Activated naive CD4-positive, alpha-beta T cell (primary cell): ENCODE measurements at places on chromosomes 5 and 9.

DNA sequence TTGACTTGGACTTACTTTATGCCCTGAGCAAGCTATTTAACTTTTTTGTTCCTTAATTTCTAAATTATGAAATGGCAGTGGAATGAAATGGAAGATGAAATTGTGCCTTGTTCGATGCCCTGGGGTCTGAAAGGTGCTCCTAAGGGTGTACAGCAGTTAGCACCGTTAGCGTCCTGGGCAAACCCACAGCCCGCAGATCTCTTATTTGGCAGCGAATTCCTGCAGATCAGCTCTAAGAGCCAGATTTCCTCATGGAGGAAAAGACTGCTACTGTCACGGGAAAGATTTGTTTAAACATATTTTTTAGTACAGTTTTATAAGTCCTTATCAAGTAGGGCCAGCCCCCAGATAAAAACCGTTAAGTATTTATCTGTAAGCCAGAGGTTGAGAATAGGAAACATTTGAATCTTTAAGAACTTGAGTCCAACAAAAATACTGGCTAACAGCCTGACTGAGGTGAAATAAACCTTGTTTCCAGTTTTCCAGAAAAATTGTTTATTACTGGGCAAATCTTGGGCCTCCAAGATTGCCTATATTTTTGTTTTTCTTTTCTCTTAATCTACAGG is 216.5 kb upstream of the DMRT1 start:
- DNase-seq: no peak

DNA sequence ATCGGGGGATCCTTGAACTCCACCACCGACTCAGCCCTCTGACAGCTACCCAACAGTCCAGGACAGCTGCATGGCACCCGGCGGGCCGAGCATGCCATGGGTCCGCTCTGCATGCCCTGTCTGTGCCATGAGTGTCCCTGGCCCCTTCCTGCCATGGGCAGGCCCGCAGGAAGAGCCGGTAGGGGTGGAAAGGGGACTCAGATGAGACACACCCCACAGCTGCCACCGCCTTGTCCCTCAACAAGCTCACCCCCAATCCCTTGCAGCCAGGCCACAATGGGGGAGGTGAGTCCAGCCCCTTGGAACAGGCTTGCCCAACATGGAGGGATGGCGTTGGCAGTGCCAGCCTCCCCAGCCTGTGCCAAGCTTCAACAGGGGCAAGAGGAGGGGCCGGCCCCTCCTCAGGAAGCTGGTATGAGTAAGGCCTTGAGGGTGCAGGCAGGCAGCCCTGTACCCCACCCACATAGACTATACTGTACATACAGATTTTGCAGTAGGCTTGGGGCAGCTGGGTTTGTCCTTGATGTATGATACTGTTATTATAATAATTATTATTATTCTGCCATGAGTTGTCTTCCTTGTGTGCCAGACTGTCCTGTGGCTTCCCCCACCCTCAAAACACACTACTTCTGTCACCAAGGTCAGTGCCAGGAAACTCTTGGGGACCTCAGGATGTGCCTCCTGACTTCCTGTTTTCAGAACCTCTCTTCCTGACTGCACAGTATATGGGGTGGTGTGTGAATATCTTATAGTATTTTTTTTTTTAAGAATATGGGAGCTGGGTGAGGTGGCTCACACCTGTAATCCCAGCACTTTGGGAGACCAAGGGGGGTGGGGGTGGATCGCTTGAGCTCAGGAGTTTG is 12.0 kb upstream of the SLC34A1 start:
- DNase-seq: no peak

DNA sequence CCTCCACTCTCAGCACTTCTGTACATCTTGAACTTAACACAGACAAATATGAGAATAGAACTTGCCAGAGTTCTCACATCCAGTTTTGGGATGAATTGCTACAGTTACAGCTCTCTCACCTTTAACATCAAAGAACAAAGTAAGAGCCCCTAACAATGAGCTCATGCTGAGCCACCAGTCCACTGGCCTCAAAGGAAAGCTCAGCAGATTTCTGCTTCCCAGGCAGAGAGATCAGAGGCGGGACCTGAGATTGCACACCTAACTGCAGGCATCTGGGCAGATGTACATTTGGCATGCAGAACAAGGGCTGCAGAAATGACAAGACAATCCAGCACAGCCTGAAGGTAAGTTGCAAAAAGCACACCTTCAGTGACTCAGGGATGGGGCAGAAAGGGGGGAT is 300.9 kb downstream of the MRPS30 start:
- DNase-seq: no peak

GRCh38 chr9:79480639-79481038 is 91.1 kb upstream of the TLE4 start:
- no peak for DNase-seq

DNA sequence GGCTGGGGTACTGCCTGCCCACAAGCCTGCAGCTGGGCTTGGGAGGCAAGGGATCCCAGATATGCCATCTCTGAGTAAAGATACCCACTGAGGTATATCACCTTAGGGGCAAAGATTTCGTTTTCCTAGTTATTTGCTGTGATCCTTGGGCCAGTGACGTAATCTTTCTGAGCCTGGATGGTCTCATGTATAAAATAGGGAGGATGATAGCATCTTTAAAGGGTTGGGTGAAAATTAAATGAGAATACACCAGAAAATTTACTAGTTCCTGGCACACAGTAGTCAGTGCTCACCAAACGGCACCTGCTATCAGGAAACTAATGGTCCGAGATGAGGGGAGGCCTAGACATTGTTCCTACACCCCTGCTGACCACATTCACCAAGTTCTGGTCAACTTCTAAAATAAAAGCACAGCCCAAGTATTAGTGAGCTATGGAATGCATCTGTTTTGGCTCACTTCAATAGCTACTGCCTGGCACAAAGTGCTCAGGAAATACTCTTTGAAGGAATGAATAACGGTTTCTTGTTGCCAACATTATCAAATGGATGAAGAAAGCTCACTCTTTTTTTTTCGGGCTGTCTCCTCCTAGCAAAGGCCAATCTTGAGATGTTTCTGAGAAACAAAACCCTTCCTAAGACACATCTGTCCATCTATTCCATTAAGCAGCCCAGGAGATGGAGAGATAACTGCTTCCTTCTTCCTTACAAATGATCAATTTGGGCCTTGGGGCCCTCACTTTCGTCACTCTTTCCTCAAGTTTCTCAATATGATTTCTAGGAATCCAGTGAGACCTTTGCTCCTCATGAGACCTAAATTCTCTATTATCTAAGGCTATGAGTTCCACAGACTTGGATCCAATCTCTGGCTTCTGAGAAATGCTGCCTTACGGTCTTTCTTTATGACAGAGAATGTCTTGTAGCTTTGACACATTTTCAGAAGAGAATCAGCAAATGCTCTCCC is 98.2 kb downstream of the DPYSL3 start:
- no peak for DNase-seq
